SK-MEL-5 (cell line): ENCODE measurements at places on chromosomes 3 and 15.

DNA sequence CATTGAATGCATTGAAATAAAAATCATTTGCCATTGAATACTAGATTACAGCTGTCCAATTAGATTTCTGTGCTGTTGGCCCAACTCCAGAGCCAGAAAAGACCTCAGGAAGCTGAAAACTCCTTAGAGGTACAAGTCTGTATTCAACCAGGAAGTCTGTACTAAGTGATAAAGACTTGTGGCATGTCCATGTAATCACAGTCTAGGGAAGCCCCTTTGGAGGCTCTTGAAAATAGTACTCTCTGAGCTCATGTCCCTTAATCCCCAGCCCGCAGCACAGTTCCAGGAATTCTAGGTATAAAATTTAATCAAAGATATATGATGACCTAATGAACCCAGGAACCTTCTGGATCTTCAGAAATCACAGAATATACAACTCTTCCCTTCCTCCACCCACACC, 279.4 kb downstream of the RSL24D1 start:
- no peak for DNase-seq

DNA sequence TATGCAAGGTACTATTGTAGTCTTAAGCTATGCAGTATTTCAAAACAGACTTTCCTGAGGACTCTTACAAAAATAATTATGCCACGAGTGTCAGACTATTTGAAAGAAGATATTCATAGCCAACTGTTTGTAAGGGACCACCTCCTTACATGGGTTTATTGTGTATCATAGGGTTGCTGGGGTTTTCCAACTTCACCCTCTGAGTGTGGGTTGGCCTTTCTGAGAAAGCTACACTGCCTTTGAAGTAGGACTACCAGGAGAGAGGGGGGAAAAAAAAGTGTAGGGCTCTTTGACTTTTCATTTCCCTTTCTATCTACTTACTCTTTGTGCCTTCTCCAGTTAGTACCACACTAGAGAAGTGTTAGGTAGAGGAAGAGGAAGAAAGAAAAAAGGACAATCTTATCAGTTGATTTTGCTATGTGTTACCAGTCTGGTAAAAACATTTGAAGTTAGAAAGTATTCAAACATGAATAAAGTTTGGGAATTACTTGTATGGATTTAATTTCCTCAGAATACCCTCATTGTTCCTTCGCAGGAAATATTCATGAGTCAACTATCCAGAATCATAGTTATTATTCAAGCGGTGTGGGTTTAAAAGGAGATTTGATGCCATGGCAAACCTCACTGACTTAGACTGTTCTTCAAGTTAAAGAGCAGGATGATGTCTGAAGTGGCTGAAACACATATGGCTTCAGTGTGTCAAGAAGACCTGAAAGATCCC, 329.3 kb upstream of the THBS1 start:
- DNase-seq, result no peak

DNA sequence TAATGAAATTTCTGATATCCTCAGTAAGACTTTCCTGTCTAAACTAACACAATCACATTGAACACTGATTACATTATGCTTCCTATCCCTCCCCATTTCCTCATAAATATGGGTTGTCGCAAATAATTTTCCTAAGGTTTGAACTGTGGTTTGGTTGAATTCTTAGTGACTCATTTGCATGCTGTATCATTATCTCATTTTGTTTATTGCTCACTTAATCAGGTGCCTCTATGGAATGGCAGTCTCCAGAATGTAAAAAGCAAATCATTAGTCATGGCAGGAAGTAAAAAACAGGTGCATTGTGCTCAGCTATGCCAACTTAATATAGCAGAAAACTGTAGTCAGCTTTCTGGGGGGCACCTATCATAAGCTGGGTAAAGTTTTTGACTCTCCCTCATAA, 216.0 kb upstream of the ZBTB20 start:
- no peak for DNase-seq

GRCh38 chr15:90598031-90598577, 68.4 kb downstream of the CRTC3 start:
- peak; percentile 44 for DNase-seq

DNA sequence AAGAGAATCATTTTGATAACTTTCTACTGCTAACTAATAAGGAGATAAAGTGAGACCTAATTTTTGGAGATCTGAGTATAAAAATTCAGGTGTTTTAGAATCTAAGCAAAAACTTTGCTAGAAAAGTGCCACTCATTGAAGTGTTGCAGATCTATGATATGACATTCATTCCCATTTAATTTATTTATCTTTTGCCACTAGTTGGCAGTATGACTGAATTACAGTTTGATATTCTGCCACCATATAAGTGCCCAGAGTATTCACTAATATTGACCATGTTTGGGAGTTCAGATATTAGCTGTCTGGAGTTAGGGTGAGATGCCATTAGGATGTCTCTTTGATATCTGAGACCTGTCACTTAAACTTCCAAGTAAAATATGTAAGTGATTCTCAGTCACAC, 251.3 kb upstream of the GBE1 start:
- DNase-seq, result peak; percentile 32

- no peak for DNase-seq
These were observed 151.9 kb upstream of the FEZF2 start for GRCh38 chr3:62525281-62525680.

GRCh38 chr15:39272901-39273300, 308.0 kb upstream of the THBS1 start:
- no peak for DNase-seq

GRCh38 chr3:96172917-96173316, 641.5 kb upstream of the EPHA6 start:
- no peak for DNase-seq
